ENCODE measurements at places on chromosomes 1 and 21.

DNA sequence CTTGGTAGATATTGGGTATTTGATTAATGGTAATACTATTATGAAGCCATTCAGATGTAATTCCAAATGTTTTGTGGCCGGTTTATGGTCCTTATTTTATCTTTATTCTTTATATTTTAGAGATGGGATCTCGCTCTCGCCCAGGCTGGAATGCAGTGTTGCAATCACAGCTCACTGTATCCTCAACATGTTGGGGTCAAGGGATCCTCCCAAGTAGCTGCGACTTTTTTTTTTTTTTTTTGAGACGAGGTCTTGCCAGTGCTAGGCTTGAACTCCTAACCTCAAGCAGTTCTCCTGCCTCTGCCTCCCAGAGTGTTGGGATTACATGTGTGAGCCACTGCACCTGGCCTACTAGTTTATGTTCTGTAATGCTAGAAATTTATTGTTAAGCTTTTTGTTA is 4.7 kb downstream of the DDI2 start:
- no peak for DNase-seq
- H3K4me3 ChIP-seq, result no peak overlapping the region
- no peak overlapping the region for H3K27ac ChIP-seq

GRCh38 chr1:201983380-201983805 is 945 bp downstream of the RNPEP start:
- H3K4me3 ChIP-seq, result peak overlapping the region; percentile 98
- peaks cover 33% of the 10 kb centered on the region for H3K4me1 ChIP-seq
- no peaks in the 10 kb centered on the region for H3K36me3 ChIP-seq

GRCh38 chr1:61101536-61101935 is 19.2 kb downstream of the NFIA start:
- no peak overlapping the region for H3K4me3 ChIP-seq
- DNase-seq, result no peak
- H3K27ac ChIP-seq, result no peak overlapping the region
- H3K36me3 ChIP-seq, result no peaks in the 10 kb centered on the region
- no peaks in the 10 kb centered on the region for H3K4me1 ChIP-seq
- H3K27me3 ChIP-seq, result peaks cover 42% of the 10 kb centered on the region

GRCh38 chr1:97378596-97378995 is 542.2 kb downstream of the DPYD start:
- H3K27ac ChIP-seq, result no peak overlapping the region
- no peak for DNase-seq
- no peak overlapping the region for H3K4me3 ChIP-seq
- no peaks in the 10 kb centered on the region for H3K36me3 ChIP-seq

GRCh38 chr1:162695687-162696086 is 63.4 kb downstream of the DDR2 start:
- H3K27me3 ChIP-seq, result no peaks in the 10 kb centered on the region
- peaks cover 68% of the 10 kb centered on the region for H3K4me1 ChIP-seq
- H3K27ac ChIP-seq, result peak overlapping the region; percentile 40
- no peaks in the 10 kb centered on the region for H3K36me3 ChIP-seq
- peak overlapping the region; percentile 42 for H3K4me3 ChIP-seq

DNA sequence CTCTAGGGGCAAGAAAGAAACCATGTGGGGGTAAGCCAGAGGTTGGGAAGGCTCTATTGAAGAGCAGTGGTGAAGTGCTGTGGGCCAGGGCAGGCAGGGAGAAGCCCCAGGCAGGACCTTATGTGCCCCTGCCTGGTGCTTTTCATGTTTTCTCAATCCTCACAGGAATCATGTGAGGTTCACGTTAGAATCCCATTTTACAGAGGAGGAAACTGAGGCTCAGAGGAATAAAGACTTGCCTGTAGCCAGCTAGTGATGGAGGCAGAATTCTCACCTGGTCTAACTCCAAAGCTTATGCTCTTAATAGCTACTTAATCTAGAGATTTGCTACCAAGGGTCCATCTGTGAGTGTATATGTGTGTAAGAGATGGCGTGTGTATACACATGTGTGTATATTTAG is 4.2 kb downstream of the TTC22 start:
- peaks cover 50% of the 10 kb centered on the region for H3K4me1 ChIP-seq
- peaks cover 42% of the 10 kb centered on the region for H3K27me3 ChIP-seq
- H3K27ac ChIP-seq, result no peak overlapping the region
- no peaks in the 10 kb centered on the region for H3K36me3 ChIP-seq

DNA sequence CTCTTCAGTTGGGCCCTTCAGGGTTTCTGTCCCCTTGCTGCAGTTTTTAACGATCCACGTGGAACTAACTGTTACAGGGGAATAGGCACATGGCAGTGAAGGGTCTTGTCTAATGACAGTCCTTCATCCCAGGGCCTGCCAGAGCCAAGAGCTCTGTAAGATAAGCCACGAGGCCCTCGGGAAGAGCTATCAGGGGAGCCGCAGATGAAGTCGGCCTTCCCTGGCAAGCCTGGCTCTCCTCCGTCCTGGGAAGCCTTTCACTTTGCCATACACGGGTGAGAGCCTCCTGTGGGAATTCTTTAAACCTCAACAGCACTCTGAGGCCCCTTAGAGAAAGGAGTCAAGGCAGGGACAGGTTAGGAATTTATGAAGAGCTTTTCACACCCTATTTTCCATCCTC is 29.0 kb downstream of the ACP6 start:
- no peak overlapping the region for H3K4me3 ChIP-seq
- H3K27me3 ChIP-seq, result peaks cover 8% of the 10 kb centered on the region
- peaks cover 45% of the 10 kb centered on the region for H3K36me3 ChIP-seq
- no peak overlapping the region for H3K27ac ChIP-seq

DNA sequence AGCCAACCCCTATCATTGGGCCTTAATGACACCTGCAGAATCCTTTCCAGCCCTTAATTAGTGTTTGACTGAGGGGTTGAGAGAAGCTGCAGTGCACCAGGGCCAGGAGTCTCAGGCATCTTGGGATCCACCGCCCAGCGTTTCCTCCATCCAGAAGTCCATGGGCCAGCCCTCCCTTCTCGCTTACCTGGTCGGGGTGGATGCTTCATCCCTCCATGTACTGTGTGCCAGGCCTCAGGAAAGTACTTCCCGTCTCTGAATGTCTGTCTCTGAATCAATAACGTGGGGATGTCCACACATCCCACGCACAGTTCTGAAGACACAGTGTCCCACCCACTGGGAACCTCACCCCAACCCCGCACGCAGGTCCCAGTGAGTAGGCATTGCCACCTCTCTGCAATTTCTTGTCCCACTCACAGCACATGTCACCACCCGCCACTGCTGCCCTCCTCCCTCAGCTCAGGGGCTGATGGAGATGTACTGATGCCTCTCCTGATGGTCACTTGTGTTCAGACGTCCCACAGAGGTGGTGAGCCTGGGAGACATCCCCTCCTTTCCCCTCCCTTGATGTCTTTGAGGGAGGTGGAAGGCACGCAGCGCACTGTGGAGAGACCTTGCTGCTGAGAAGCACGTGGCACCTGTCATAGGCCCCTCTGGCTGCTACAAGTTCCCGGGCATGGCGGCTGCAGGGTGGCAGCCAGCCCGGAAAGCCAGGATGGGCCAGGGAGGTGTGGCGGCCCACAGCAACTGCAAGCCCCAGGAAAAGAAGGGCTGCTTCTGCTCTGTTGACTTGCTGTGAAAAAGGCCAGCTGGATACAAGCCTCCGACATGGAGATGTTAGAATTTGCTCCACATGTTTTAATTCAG is 29.4 kb upstream of the PRSS38 start:
- DNase-seq, result no peak
- H3K27ac ChIP-seq, result no peak overlapping the region
- peaks cover 18% of the 10 kb centered on the region for H3K4me1 ChIP-seq
- H3K4me3 ChIP-seq, result peak overlapping the region; percentile 42

- H3K27me3 ChIP-seq, result no peaks in the 10 kb centered on the region
- DNase-seq, result no peak
- no peak overlapping the region for H3K4me3 ChIP-seq
These were observed 13.2 kb downstream of the TMEM240 start for GRCh38 chr1:1527092-1527816.

GRCh38 chr1:187876775-187877174 is 1048.0 kb downstream of the PLA2G4A start:
- H3K27me3 ChIP-seq, result peaks cover 3% of the 10 kb centered on the region
- H3K27ac ChIP-seq, result no peak overlapping the region
- no peaks in the 10 kb centered on the region for H3K4me1 ChIP-seq
- H3K4me3 ChIP-seq, result no peak overlapping the region

GRCh38 chr1:102190429-102190828 is 193.7 kb upstream of the OLFM3 start:
- no peaks in the 10 kb centered on the region for H3K36me3 ChIP-seq
- H3K4me1 ChIP-seq, result no peaks in the 10 kb centered on the region
- H3K4me3 ChIP-seq, result no peak overlapping the region
- no peak overlapping the region for H3K27ac ChIP-seq
- DNase-seq, result no peak

DNA sequence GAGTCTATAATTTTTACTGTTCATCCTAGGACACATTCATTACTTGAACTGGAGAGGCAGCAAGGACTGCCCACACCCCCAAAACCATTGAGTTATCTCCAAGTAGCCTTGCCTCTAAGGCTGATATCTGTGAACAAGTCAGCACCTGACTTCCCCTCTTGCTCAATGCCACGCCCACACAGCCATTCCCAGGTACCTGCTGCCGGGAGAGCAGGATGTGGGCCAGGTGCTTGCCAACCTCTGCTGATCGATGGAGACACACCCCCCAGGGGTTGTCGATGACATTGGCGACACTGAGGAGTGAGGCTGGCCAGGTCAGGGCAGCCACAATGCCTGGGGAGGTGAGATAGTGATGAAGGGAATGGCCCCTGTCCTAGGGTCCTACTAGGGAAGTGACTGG is 60.1 kb downstream of the TMCO4 start:
- DNase-seq, result no peak
- no peak overlapping the region for H3K27ac ChIP-seq
- no peak overlapping the region for H3K4me3 ChIP-seq
- H3K27me3 ChIP-seq, result peaks cover 47% of the 10 kb centered on the region
- no peaks in the 10 kb centered on the region for H3K36me3 ChIP-seq
- H3K4me1 ChIP-seq, result no peaks in the 10 kb centered on the region

GRCh38 chr1:82995951-82996350 is 1003.0 kb downstream of the TTLL7 start:
- no peak for DNase-seq
- peaks cover 8% of the 10 kb centered on the region for H3K4me1 ChIP-seq
- H3K36me3 ChIP-seq, result no peaks in the 10 kb centered on the region
- H3K4me3 ChIP-seq, result no peak overlapping the region
- H3K27ac ChIP-seq, result no peak overlapping the region
- no peaks in the 10 kb centered on the region for H3K27me3 ChIP-seq

DNA sequence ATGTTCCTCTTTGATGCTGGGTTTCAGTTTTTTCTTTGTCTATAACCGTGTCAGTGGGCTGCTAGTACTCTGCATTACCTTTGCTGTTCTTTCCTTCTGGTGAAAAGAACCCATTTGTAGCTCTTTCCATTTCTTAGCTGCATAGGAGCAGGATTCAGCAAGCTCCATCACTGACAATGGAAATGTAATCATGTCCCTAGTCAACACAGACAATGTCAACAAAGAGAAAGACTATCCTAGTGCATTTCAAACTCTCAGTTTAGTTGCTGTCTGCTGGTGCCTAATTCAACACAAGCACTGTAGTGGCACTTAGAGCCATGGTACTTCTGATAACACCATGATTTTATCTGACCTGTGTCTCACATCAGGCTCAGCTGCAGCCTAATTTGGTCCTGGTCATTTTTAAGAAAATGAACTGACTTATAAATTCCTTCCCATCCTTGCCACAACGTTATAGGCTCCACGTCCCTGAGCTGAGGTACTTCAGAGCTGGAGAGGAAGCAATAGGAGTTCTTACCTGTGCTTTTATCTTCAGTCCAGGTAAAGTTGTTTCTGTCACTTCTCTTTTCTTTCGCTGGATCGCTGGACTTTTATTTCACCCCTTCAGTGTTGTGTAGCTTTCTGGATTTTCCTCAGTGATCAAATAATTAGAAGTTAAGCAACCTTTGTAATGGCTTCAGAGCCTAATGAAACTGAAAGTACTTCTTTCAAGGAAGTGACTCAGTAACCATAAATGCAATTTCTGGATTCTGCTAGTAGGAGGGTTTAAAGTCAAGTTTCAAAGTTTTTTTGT is at the start of gene GBP3:
TSS of gene GBP3 (minus strand) at position 700 of the 793 bp plus-strand sequence. CDS start 2,145 bp downstream, outside the sequence.
- peak within 1 kb of the TSS; percentile 72 for H3K27ac ChIP-seq
- H3K4me3 ChIP-seq, result peak within 1 kb of the TSS; percentile 26
- H3K27me3 ChIP-seq, result no peaks in the 10 kb centered on the region
- H3K36me3 ChIP-seq, result no peaks in the 10 kb centered on the region
- DNase-seq, result no peak
- H3K4me1 ChIP-seq, result peaks cover 19% of the 10 kb centered on the region

DNA sequence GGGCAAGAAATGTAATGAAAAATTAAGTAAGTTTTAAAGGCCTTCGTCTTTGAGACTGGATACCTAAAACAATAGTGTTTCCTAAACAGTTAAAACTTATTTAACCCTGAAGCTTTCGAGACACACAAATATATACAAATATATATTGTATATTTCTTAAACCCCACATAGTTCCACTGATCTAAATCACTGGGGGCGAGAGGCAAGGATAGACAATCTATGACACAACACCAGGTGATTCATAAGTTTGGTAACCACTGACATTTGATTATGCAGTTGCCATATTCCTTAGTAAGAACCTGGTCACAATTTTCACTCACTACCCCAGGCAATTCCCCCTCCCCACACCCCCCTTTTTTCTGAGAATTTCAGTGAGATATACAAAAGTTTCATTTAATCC is 55.3 kb upstream of the BOLA1 start:
- H3K4me1 ChIP-seq, result peaks cover 55% of the 10 kb centered on the region
- H3K36me3 ChIP-seq, result no peaks in the 10 kb centered on the region
- no peak for DNase-seq

- no peak overlapping the region for H3K27ac ChIP-seq
- no peaks in the 10 kb centered on the region for H3K36me3 ChIP-seq
- DNase-seq, result no peak
- H3K27me3 ChIP-seq, result no peaks in the 10 kb centered on the region
- no peaks in the 10 kb centered on the region for H3K4me1 ChIP-seq
These were observed 23.5 kb upstream of the SGIP1 start for GRCh38 chr1:66510407-66510806.

GRCh38 chr1:204093781-204094180 is 20.9 kb downstream of the SOX13 start:
- H3K27me3 ChIP-seq, result peaks cover 2% of the 10 kb centered on the region
- peak overlapping the region; percentile 87 for H3K27ac ChIP-seq
- peaks cover 6% of the 10 kb centered on the region for H3K36me3 ChIP-seq
- H3K4me3 ChIP-seq, result peak overlapping the region; percentile 78
- peaks cover 91% of the 10 kb centered on the region for H3K4me1 ChIP-seq
- DNase-seq, result no peak

DNA sequence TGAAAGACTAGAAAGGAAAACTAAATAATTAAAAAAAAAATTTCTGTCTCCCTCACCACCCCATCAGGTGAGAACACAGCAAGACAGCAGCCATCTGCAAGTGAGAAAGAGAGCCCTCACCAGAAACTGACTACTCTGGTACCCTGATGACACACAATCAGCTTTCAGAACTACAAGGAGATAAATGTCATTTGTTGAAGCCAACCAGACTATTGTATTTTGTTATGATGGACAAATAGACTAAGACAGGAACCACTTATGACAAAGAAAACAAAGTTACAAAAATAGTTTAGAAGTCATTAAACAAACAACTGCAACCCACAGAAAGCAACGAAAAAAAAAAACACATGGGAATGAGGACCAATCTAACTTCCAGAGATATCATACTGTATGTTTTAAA is 98.3 kb downstream of the FAF1 start:
- no peak overlapping the region for H3K27ac ChIP-seq
- H3K36me3 ChIP-seq, result peaks cover 51% of the 10 kb centered on the region
- no peak overlapping the region for H3K4me3 ChIP-seq
- H3K4me1 ChIP-seq, result no peaks in the 10 kb centered on the region
- H3K27me3 ChIP-seq, result no peaks in the 10 kb centered on the region

GRCh38 chr21:20591284-20591683 is 406.9 kb upstream of the NCAM2 start:
- H3K36me3 ChIP-seq, result no peaks in the 10 kb centered on the region
- no peak for DNase-seq
- H3K4me3 ChIP-seq, result no peak overlapping the region
